ENCODE measurements at places on chromosomes 5 and 9.

DNA sequence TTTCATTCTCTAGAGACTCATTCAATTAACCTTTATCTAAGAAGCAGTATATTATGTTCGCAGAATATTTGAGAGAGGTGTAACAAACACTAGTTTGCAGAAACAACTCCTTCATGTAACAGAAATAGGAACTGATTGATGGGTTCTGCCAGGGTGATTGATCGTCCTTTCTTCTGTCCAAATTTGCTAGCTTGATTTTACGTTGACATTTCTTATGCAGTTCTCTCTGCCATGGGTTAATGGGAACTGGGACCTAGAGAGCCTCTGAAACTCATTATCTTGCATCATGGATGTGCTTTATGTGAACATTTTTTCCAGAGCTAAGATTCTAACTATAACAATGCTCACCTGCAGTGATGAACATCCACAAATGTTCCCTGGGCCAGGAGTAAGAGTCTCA lies 107.0 kb downstream of the SLC24A2 start:
- no peak for DNase-seq

DNA sequence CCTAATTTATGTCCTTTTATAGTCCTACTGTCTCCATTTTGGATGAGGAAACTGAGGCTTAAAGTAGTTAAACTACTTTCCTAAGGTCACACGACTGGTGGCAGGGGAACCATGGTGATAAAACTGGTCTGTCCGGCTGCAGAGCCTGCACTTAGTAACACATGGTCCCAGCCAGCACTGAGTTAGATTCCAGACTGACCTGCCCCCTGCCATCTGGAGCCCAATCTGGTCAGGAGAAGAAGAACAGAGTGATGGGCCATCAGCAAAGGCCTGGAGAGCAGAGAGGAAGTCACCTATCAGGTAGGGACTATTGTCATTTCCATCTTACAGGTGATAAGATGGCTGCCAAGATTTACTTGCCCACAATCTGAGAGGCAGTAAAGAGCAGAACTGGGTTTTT lies 86.6 kb upstream of the SLC25A48 start:
- no peak for DNase-seq

GRCh38 chr5:33850100-33850594 lies 41.6 kb downstream of the ADAMTS12 start:
- DNase-seq: peak; percentile 62

DNA sequence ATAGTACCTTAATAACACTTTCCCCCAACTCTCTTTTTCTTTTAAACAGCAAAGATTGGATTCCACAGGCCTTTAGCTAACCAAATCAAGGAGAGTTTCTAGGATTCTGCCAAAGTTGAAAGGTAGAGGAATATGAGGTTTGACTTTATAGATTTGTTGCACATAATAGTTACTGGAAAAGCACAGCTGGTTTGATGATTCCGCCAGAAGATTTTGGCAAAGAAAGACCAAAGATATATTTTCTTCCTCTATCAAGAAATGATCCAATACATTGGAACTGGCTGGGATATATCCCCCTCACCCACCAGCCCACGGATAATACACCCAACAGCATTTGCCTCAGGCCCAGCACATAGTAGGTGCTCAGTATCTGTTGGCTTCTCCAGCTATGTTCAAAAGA lies 289.8 kb downstream of the EBF1 start:
- DNase-seq: no peak

DNA sequence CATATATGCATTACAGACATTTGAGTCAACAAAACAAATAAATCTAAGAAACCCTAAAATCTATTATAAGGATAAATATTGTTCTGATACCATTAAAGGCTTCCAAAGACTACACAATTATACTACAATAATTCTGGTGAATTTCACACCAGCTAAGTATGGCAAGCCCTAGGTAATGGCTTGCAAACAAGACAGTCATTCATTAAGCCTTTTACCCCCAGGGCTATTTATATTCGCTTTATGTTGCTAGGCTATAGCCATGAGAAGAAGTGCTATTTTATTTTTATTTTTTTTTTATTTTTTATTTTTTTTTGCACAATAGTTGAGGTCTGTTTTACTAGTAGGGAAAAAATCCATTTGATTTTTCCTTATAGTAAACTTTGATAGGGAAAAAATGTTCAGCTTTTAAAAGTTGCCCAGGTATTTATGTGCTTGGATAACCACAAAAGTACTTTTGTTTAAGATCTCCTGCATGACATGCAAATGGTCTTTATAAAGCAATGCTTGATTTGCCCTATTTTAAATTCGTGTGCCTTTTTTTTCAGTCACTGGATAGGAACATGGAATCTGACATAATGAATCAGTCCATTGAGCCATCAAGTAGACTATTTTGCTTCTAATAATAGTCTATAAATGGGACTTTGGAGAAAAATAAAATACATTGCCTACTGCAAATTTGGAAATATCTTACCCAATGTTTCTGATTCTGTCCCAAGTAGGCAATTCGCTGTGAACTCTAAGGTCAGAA lies 946.3 kb upstream of the COX7C start:
- DNase-seq: no peak

GRCh38 chr5:1050423-1051365 lies 42.1 kb downstream of the NKD2 start:
- DNase-seq: no peak

- peak; percentile 54 for DNase-seq
Observed at GRCh38 chr5:334903-335739, 13.6 kb downstream of the AHRR start.

GRCh38 chr9:91159664-91160121 lies 202.0 kb downstream of the AUH start:
- DNase-seq: peak; percentile 55

GRCh38 chr5:14757850-14758249 lies 93.3 kb downstream of the OTULIN start:
- no peak for DNase-seq

GRCh38 chr9:76725011-76725546 lies 39.2 kb upstream of the PCA3 start:
- DNase-seq: no peak

- DNase-seq: no peak
Observed at GRCh38 chr5:149550594-149551226, 529 bp downstream of the CSNK1A1 start.

GRCh38 chr9:85508616-85509015 lies 233.1 kb downstream of the AGTPBP1 start:
- DNase-seq: no peak

GRCh38 chr5:116157902-116158301 lies 73.1 kb downstream of the COMMD10 start:
- DNase-seq: no peak
